ENCODE measurements at places on chromosomes 13 and 19. TPM values are rescaled to one million over a fixed set of nuclear protein-coding genes. Genes with fewer than 3 reads are reported as not detected.

Gene ZNF649
- total RNA-seq = 21.9 TPM

Gene KLK10
- not detected for total RNA-seq

Gene MISP3
- 0.18 TPM for total RNA-seq

Gene C1QTNF9B
- total RNA-seq = not detected

Gene C19orf18
- total RNA-seq = 1.1 TPM

Gene SRRM5
- 0.29 TPM for total RNA-seq

Gene ALOX5AP
- 59.7 TPM for total RNA-seq

Gene SIGLEC12
- total RNA-seq = not detected

Gene OR4F17
- 0.82 TPM for total RNA-seq

Gene F10
- not detected for total RNA-seq

Gene CYP2A7
- not detected for total RNA-seq

DNA sequence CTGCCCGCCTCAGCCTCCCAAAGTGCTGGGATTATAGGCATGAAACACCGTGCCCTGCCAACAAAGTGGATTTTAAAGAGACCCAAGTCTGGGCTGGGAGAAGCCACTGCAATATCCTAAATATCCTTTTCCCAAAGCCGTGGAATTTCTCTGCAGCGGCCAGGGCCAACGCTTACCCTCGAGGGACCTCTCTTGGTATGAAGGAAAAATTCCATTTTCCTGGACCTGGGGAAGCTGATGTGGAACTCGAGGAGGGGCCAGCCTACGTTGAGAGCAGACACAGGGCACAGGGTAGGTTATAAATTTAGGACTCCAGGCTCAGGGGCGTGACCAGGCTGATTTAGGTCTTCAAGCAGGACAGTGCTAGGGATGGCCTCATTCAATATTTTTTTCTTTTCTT lies 17.7 kb upstream of the UPF1 start:
- H3K36me3 ChIP-seq = no peaks in the 10 kb centered on the region
- no peak overlapping the region for H3K4me3 ChIP-seq
- no peak overlapping the region for H3K27ac ChIP-seq
- no peak for DNase-seq
- H3K4me1 ChIP-seq = peaks cover 2% of the 10 kb centered on the region

GRCh38 chr19:17985037-17985818 lies 18.3 kb downstream of the KCNN1 start:
- no peak for DNase-seq
- H3K36me3 ChIP-seq = no peaks in the 10 kb centered on the region
- H3K4me1 ChIP-seq = peaks cover 8% of the 10 kb centered on the region
- H3K27ac ChIP-seq = no peak overlapping the region

DNA sequence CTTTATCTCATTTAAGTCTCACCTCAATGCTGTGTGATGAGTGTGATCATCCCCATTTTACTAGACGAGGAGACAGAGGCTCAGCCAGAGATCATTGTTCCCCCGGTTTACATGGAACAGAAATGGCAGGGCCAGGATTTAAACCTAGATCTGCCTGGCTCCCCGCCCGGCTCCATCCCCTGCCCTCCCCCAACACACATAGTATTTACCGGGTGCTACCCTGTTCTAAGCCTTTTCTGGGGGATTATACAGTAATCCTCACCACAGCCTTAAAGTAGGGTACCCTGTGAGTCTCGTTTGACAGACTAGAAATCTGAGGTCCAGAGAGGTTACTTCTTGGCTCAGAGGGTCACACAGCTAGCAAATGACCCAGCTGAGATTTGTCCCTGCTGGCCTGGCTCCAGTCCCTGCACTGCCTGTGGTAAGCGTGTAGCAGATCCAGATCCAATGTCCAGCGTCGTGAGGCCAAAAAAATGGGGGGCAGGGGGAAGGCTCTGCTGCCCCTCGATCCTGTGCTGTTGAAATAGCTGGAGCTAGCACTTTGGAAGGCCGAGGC lies 3.8 kb upstream of the KLC3 start:
- no peak for DNase-seq
- no peak overlapping the region for H3K27ac ChIP-seq
- H3K36me3 ChIP-seq = no peaks in the 10 kb centered on the region
- no peak overlapping the region for H3K4me3 ChIP-seq
- H3K4me1 ChIP-seq = peaks cover 7% of the 10 kb centered on the region

- peaks cover 30% of the 10 kb centered on the region for H3K4me1 ChIP-seq
- H3K36me3 ChIP-seq = no peaks in the 10 kb centered on the region
- H3K27ac ChIP-seq = no peak overlapping the region
Observed at GRCh38 chr19:5337126-5337525, 3.5 kb downstream of the PTPRS start.

GRCh38 chr19:41646589-41647204 lies 19.8 kb upstream of the CEACAM4 start:
- DNase-seq = no peak
- no peak overlapping the region for H3K4me3 ChIP-seq

GRCh38 chr19:54317965-54318240 lies 4.9 kb upstream of the LILRA5 start:
- no peaks in the 10 kb centered on the region for H3K36me3 ChIP-seq
- peak overlapping the region; percentile 84 for H3K27ac ChIP-seq
- no peak for DNase-seq

GRCh38 chr13:94050039-94050438 lies 429.4 kb downstream of the DCT start:
- H3K36me3 ChIP-seq = no peaks in the 10 kb centered on the region
- no peaks in the 10 kb centered on the region for H3K4me1 ChIP-seq
- no peak for DNase-seq
- H3K27ac ChIP-seq = no peak overlapping the region
- no peaks in the 10 kb centered on the region for H3K27me3 ChIP-seq

DNA sequence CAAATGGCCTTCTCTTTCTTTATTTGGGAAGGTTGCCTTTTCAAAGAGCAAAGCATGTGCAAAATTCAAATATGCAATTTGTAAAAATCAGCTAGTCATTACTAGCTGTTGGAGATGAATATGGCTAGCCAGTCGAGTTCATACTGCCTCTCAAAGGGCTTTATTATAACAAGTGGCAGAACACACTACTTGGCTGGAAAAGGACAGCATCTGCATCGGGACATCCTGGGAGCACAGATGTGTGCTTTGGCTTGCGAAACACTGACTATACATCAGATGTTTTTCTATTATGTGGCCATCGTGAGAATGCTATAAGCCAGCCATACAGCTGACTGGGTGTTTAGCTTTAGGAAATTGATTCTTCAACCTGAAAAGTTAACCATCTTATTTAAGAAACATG lies 424.2 kb downstream of the KCTD12 start:
- no peaks in the 10 kb centered on the region for H3K36me3 ChIP-seq
- no peak overlapping the region for H3K4me3 ChIP-seq

- peaks cover 52% of the 10 kb centered on the region for H3K27me3 ChIP-seq
- peaks cover 7% of the 10 kb centered on the region for H3K4me1 ChIP-seq
- H3K4me3 ChIP-seq = no peak overlapping the region
- no peak overlapping the region for H3K27ac ChIP-seq
- no peaks in the 10 kb centered on the region for H3K36me3 ChIP-seq
- DNase-seq = no peak
Observed at GRCh38 chr19:1780272-1780958, 27.1 kb downstream of the ONECUT3 start.

DNA sequence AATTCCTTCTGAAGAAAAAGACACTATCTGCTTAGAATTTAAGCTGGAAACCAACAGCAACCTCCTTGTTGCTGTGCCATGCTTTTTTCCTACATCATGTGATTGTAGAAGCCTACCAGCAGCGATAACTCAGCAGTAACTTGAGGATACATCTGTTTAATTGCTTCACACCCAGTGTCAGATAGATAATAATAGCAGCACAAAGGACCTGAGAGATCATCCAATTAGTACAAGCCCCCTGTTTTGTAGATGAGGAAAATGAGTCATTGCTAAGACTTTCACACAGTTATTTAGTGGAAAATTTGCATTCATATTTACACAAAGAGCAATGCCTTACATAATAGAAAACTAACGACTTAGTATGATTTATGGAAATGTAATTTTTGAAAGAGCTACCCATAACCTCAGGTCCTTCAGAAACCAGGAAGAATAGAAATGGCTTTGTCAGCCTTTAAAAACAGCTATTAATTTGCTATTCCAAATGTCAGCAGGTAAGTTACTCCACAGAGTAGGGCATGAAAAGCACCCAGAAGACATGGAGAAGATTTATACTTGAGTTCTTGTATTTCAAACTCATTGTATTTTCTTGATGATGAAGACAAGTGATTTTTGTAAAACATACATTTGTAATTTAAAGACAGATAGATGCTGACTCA lies 93.7 kb upstream of the SGCG start:
- H3K27ac ChIP-seq = no peak overlapping the region
- DNase-seq = no peak
- H3K4me1 ChIP-seq = no peaks in the 10 kb centered on the region
- no peak overlapping the region for H3K4me3 ChIP-seq
- H3K36me3 ChIP-seq = no peaks in the 10 kb centered on the region

DNA sequence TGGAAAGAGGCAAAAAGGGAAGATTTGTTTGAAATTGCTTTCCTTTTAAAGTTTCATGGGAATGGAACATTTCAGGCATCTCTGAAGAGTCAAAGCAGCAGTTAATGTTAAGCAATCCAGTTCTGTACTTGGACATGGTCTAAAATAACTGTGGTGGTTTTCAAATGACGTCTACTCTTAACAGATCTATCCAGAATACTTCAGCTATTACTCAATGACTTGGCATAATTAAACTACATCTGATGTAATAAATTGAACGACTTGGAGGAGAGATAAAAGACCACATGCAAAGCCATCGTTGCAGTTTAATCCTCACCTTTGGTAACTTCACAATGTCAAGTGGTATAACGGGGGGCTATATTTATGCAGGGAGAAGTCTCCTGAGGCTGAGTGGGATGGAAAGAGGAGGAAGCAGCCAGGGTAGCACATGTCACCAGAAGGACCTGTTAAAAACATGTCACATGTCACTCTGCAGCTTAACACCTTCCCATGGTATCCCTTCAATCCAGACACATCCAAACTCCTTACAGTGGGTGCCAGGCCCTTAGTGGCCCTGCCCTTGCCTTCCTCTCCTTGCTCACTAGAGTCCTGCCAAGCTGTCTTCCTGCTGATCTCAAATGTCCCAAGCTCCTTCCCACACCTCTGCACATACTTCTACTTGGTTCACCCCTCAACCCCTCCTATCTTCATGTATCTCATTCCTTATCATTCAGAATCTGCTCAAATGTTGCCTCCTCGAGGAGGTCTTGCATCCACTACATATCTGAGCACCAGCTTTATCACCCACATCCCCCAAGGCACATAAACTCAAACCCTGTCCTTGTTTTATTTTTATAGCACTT lies 327.8 kb downstream of the SUCLA2 start:
- no peak for DNase-seq
- no peak overlapping the region for H3K27ac ChIP-seq
- no peak overlapping the region for H3K4me3 ChIP-seq
- no peaks in the 10 kb centered on the region for H3K4me1 ChIP-seq
- no peaks in the 10 kb centered on the region for H3K27me3 ChIP-seq
- no peaks in the 10 kb centered on the region for H3K36me3 ChIP-seq

- H3K4me1 ChIP-seq = peaks cover 6% of the 10 kb centered on the region
- H3K36me3 ChIP-seq = no peaks in the 10 kb centered on the region
- H3K27me3 ChIP-seq = no peaks in the 10 kb centered on the region
- no peak overlapping the region for H3K27ac ChIP-seq
- no peak overlapping the region for H3K4me3 ChIP-seq
Observed at GRCh38 chr13:24180750-24181377, 20.3 kb downstream of the SPATA13 start.

GRCh38 chr13:50800091-50800739 lies 43.3 kb downstream of the DLEU7 start:
- H3K27me3 ChIP-seq = no peaks in the 10 kb centered on the region
- H3K4me3 ChIP-seq = peak overlapping the region; percentile 64
- H3K36me3 ChIP-seq = no peaks in the 10 kb centered on the region
- H3K4me1 ChIP-seq = peaks cover 40% of the 10 kb centered on the region
- DNase-seq = no peak
- peak overlapping the region; percentile 95 for H3K27ac ChIP-seq

GRCh38 chr19:10552510-10553053 lies 8.9 kb downstream of the ATG4D start:
- DNase-seq = no peak
- peaks cover 72% of the 10 kb centered on the region for H3K36me3 ChIP-seq
- H3K27me3 ChIP-seq = no peaks in the 10 kb centered on the region
- peaks cover 38% of the 10 kb centered on the region for H3K4me1 ChIP-seq
- H3K27ac ChIP-seq = peak overlapping the region; percentile 92

DNA sequence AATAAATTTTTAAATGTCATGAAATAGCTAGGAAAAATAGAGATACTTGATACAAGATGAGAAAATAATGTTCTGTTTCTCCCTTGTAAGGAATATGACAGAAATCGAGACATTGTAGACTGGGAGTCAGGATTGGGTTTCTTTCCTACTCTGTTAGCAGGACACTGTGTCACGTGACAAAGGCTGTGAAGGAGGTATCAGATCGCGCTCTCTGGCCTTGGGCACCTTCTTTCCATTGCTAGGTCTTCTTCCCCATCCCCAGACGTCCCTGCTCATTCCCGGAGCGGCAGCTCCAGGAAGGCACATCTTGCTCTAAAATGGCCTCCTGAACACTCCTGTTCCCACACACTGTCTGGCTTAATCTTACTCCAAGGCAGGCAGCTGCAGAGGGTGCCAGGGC lies 133.4 kb downstream of the TM9SF2 start:
- no peak for DNase-seq
- no peak overlapping the region for H3K27ac ChIP-seq
- H3K4me3 ChIP-seq = no peak overlapping the region

DNA sequence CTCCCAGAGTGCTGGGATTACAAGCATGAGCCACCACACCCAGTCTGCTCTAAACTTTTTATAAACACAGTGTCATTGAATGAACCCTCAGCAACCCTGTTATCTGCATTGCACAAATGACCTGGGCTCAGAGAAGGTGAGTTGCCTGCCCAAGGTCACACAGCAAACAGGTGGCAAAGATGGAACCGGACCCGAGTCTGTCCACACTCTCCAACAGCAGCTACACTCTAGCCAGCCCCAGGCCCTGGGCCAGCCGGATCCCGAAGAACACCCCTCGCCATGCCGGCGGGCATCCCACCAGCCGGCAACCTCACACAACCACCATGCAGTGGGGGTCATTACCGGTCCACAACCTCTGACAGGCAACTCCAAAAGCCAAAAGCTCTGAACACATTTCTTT lies 14.5 kb downstream of the ERCC2 start:
- no peak overlapping the region for H3K4me3 ChIP-seq
- no peaks in the 10 kb centered on the region for H3K27me3 ChIP-seq
- H3K36me3 ChIP-seq = peaks cover 52% of the 10 kb centered on the region
- no peak for DNase-seq
- no peaks in the 10 kb centered on the region for H3K4me1 ChIP-seq

- peaks cover 3% of the 10 kb centered on the region for H3K4me1 ChIP-seq
- DNase-seq = no peak
- H3K36me3 ChIP-seq = no peaks in the 10 kb centered on the region
- no peak overlapping the region for H3K4me3 ChIP-seq
- no peak overlapping the region for H3K27ac ChIP-seq
Observed at GRCh38 chr13:27997904-27998522, 9.5 kb upstream of the URAD start.

- H3K36me3 ChIP-seq = peaks cover 8% of the 10 kb centered on the region
- no peaks in the 10 kb centered on the region for H3K27me3 ChIP-seq
- no peak overlapping the region for H3K27ac ChIP-seq
- H3K4me3 ChIP-seq = no peak overlapping the region
- no peaks in the 10 kb centered on the region for H3K4me1 ChIP-seq
Observed at GRCh38 chr19:19582471-19582870, 36.0 kb downstream of the PBX4 start.

GRCh38 chr19:46907880-46908279 lies 47.1 kb downstream of the ARHGAP35 start:
- H3K27me3 ChIP-seq = no peaks in the 10 kb centered on the region
- H3K4me1 ChIP-seq = peaks cover 33% of the 10 kb centered on the region
- no peak overlapping the region for H3K4me3 ChIP-seq
- no peak for DNase-seq
- peaks cover 7% of the 10 kb centered on the region for H3K36me3 ChIP-seq

Data from activated B cell treated with CpG ODN at 0.5 μM for 24 hours (primary cell).